DMS79 (cell line): ENCODE measurements at places on chromosomes 3 and 15.

- no peak for DNase-seq
Observed at GRCh38 chr15:20344601-20345400, 196.8 kb downstream of the GOLGA6L6 start.

DNA sequence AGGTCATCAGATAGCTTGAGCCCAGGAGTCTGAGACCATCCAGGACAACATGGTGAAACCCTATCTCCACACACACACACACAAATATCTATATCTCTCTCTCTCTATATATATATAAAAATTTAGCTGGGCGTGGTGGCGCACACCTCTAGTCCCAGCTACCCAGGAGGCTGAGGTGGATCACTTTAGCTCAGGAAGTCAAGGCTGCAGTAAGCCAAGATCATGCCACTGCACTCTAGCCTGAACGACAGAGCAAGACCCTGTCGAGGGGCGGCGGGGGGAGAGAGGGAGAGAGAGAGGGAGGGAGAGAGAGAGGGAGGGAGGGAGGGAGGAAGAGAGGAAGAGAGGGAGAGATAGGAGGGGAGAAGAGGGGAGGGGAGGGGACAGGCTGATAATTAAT lies 28.0 kb downstream of the PLA2G4F start:
- no peak for DNase-seq

- no peak for DNase-seq
Observed at GRCh38 chr3:151843275-151843674, 29.4 kb downstream of the AADAC start.

- DNase-seq, result no peak
Observed at GRCh38 chr15:78092261-78093041, at the start of gene SH2D7. SH2D7 (plus strand) TSS chr15:78092561; CDS start chr15:78092585, 24 bp downstream.

DNA sequence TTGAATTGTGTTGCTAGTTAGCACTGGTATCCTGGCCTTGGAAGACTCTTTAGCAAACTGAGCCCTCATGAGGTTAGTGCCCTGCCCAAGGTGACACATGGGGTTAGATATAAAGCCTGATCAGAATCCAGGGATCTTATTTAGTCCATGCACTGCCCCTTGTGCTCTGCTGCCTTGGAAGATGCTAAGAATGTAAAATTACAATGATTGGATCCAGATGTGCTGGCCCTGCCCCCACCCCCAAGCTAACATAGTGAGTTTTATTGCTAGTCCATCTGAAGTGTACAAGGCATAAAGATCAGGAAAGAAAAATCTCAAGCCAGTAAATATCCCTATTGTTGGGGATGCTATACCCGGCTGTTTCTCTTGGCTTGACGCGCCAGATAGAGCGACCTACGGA lies 248.1 kb upstream of the C2CD4B start:
- no peak for DNase-seq

GRCh38 chr3:43629741-43630140 lies 7.9 kb upstream of the ANO10 start:
- no peak for DNase-seq

DNA sequence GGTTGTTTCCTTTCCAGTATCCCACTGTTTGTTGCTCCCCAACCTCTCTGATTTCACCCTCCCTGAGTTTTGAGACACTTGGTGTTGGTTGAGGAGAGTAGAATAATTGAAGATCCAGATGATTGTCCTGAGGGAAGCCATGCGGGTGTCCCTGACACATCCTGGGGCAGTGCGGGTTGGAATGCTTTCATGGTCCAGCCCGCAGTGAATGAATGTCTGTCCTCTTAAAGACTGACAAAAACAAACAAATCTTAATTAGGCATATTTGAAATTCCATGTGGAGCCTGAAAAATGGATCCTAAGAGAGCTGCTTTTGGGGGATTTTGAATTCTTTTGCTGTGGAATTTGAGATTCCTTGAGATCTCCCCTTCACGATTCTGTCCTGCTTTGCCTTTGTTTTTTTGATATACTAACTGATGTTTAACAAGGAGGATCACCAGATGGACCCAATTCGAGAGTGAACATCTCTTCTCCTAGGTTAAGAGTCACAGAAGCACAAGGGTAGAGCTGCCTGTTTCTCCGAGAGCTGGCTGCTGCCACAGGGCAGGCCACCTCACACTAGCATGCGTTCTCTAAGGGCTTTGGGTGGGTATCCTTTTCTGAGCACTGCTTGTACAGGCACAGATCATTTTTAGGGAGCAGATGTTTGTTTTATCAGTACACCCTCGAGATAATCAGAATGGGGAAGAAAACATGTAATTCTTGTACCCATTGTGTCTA lies 47.4 kb downstream of the GPR171 start:
- no peak for DNase-seq

DNA sequence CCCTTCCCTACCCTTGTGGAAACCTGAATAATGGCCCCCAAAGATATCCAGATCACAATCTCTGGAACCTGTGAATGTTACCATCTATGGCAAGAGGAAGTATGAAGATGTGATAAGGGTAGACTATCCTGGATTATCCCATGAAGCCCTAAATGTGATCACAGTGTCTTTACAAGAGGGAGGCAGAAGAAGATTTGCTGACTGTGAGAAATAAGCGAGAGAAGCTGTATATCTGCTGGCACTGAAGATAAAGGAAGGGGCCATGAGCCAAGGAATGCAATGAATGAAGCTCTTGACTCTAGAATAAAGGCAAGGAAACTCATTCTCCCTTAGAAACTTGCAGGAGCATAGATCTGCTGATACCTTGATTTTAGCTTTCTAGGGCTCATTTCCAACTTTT lies 39.1 kb downstream of the SOX14 start:
- DNase-seq, result no peak

DNA sequence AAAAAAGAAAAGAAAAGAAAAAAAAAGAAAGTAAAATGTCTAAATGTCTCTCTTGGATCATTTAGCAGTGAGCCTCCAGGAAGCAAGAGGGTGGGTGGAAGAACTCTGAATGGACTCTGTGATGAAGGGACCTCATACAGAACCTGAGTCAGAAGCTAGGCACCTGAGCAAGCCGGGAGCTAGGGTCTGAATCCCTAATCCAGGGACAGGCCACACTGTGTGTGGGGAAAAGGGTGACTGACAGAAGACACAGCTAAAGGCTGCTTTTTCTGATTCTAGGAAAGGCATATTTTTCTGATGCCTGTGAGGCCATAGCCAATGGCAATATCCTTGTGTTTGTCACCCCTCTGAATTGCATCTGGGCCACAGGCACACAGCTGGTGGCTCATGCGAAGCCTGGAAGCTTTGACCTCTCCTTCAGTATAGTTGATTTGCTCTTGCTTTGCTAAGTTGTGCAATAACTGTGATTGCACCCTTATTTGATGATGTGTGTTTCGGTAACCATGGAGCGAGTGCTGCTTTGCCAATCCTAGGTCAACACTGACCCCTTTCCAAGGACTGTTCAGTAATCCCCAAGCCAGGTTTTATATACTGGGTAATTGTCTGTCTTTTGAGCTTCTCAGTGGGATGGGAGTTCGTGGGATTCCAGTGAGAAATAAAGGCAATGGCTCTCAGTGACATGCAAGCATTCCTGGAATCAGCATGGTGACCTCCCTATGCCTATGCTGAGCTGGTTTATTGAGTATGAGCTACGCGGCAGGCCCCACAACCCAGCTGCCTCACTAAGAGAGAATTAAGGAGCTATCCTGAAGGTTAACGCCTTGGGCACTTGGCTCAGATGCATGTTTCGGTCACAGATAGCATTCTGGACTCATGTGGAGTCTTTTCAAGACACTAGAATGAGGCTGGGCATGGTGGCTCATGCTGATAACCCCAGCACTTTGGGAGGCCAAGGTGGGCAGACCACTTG lies 49.0 kb upstream of the OSBPL11 start:
- DNase-seq, result no peak

DNA sequence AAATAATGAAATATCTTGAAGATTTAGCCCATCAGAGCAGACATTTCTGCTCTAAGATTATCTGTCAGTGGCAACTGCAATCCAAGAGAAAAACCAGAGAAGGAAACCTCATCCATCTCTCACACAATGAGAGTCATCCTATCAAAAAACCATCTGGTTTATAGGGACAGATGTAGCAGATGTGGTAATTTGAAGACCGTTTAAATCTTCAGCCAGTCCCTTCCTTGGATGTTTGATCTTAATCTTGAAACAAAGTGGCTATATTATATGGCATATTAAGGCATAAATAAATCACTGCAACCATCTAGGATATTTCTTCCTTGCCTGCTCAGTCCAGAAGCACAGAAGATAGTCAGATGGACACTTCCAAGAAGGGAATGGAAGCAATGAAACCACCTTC lies 305.3 kb downstream of the MAGI1 start:
- DNase-seq, result no peak

- DNase-seq, result no peak
Observed at GRCh38 chr15:93722165-93722564, 509.2 kb upstream of the MCTP2 start.

GRCh38 chr15:88873786-88874185 lies 21.6 kb downstream of the HAPLN3 start:
- no peak for DNase-seq

DNA sequence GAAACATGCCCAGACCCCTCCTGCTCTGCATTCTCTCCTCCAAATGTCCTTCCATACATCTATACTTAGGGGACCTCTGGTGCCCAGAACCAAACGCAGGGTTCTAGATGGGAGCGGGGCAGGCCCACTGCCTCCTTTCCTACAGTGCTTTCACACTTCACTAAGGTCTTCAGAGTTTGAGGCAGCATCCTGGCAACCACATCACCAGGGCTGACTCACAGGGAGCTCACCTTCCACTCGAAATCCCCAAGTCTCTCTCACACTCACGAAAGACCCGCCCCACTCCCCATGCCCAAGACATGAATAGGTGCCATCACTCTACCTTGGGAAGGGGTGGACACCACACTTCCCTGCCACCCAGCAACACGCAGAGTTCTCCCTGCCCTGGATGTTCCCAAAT lies 18.9 kb downstream of the HOMER2 start:
- no peak for DNase-seq

DNA sequence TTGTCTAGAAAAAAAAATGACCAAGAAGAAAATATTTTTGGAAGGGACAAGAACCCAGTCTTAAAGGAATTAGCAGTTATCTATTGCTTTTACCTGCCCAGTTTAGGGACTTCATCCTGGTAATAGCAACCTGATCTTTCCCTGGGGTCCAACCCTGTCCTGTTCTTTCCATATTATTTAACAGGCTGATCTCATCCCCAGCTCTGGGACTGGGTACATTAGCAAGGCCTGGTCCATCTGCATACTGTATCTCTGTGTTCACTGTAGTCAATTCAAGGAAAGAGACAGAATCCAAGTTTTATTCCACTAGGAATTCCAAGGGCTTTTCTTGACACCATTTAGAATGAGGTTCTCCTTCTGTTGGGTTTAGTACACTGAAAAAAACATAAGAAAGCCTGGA lies 191.7 kb upstream of the GADL1 start:
- DNase-seq, result no peak

DNA sequence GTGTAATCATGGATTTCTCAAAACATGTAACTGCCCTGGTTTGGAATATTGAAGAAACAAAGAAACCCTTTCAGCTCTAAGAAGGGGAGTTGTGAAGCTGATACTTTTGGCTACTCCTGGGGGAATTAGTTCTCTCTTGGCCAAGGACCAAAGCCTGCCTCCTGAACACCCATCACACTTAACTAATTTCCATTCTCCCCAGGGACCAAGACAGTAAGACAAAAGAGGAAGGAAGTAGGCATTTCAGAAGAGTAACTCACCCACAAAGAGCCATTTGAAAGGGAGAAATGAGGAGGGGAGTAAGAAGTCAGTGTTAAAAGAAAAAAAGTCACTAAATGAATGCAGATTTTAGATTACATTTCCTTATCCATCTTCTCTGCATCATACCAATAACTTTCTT lies 328.0 kb upstream of the SOX2 start:
- no peak for DNase-seq

DNA sequence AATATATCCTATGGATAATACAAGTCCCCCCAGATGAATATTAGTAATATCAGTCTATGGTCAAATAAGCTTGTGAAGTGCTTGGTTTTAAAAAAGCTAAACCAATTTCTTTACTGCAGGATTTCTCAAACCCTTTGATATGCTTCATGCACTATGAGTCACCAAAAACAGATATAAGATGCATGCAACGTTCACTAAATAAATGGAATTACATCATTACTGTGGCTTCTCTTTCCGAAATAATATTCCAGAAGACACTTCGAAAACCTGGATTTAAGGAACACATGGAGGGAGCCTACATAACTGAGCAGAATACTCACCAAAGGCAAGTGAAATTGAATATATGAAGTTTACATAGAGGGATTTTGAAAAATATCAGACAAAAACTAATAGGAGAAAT lies 126.3 kb upstream of the ABI3BP start:
- no peak for DNase-seq

DNA sequence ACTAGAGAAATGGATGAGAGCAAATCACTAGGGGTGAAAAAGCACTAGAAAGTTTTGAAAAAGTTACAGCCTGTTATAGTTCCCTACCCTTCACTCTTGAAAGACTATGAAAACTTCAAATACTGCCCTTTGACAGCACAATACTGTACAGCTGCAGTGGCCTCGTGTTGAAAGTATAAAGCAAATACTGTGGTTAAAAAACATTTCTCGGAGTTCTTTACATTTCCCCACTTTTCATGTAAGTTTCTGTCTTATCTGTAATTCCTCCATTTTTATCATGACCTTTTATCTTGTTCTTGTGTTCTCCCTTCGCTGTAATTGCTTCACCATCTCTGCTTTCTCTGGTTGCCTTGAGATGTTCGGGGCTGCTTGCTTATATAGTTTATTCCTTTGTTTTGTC lies 423.8 kb upstream of the CFAP20DC start:
- DNase-seq, result no peak

DNA sequence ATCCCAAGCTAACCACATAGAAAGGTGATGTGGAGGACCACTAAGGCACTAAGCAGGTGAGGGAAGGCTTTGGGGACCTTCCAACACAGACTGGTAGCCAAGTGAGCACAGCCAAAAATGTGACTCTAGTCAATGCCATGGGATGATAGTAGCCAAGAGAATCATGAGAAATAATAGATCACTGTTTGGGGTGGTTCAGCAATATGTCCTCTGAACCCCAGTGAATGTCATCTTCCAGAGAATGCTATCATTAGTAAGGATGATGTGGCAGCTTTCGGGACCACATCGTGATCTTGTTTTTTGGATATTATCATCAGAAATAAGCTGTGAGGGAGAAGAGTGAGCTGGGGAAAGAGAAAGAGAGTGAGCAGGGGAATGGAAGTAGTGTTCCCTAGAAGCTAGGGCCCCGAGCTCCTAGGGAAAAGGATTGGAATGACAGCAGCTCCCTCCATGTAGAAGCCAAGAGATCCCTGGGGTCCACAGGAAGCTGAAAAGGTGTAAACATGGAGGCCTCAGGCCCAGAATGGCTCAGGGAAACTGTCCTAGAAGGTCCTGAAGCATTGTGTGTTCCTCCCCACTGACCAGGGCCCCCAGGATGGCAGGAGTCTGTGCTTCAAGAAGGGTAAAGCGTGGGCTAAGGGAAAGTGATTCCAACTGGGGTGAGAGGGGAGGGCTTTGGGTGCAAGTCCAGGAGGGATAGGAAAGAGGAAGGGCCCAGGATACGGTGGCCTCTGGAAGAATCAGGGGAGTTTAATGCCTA lies 56.6 kb upstream of the KLF13 start:
- DNase-seq, result no peak
